ENCODE measurements at places on chromosomes 5 and 9. TPM values are rescaled to one million over a fixed set of nuclear protein-coding genes. Genes with fewer than 3 reads are reported as not detected.

GRCh38 chr5:119343766-119344165, 12.1 kb upstream of the TNFAIP8 start:
- no peaks in the 10 kb centered on the region for H3K27me3 ChIP-seq
- H3K27ac ChIP-seq = no peak overlapping the region
- H3K4me1 ChIP-seq = no peaks in the 10 kb centered on the region
- H3K4me3 ChIP-seq = no peak overlapping the region
- DNase-seq = no peak
- H3K36me3 ChIP-seq = no peaks in the 10 kb centered on the region

DNA sequence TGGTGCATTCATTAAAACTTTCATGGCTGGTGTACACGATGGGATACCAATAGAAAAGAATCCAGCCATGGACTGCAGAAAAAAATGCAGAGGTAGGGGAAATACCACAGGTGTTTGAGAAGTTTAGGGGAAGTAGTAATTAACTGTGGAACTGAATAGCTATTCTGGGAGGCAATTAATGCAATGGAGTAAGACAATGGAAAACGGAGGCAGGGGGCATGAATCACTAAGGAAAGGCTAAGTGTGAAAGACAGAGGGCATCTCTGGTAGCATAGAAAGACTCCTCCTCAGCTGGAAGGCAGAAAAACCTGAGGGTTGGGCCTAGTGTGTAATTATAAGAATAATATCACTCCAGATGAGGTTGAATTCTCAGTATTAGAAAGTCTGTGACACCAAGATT, 30.9 kb upstream of the NPR3 start:
- no peak for DNase-seq
- peaks cover 5% of the 10 kb centered on the region for H3K4me1 ChIP-seq
- no peak overlapping the region for H3K4me3 ChIP-seq
- no peak overlapping the region for H3K27ac ChIP-seq
- H3K36me3 ChIP-seq = no peaks in the 10 kb centered on the region

DNA sequence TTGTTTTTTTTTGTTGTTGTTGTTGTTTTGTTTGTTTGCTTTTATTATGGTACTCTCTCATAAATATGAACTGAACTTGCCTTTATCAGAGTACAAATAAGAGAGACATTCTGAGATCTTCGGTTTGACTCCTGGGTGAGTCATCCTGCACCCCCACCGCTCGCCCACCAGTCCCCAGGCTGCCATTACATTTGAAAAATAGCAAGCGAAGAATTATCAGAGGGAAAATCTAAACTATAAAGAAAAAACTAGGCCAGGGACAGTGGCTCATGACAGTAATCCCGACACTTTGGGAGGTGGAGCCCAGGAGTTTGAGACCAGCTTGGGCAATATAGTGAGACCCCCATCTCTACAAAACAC, 122.1 kb upstream of the MAP3K1 start:
- H3K4me1 ChIP-seq = no peaks in the 10 kb centered on the region
- no peak overlapping the region for H3K4me3 ChIP-seq
- no peak overlapping the region for H3K27ac ChIP-seq
- no peaks in the 10 kb centered on the region for H3K36me3 ChIP-seq

Gene MEIKIN
- not detected for total RNA-seq

- no peaks in the 10 kb centered on the region for H3K27me3 ChIP-seq
- no peak overlapping the region for H3K27ac ChIP-seq
- H3K4me1 ChIP-seq = no peaks in the 10 kb centered on the region
- no peak for DNase-seq
These were observed 532.6 kb downstream of the CSNK1G3 start for GRCh38 chr5:124044613-124045012.

Gene MAT2B
- 81.6 TPM for total RNA-seq

- H3K27me3 ChIP-seq = no peaks in the 10 kb centered on the region
- H3K36me3 ChIP-seq = no peaks in the 10 kb centered on the region
- DNase-seq = no peak
These were observed 344.6 kb downstream of the GLIS3 start for GRCh38 chr9:3955305-3955687.

Measured in sigmoid colon (tissue), 7 donors.